Umbilical cord (tissue), 2 donors: ENCODE measurements at places on chromosomes 16 and 17. TPM values are rescaled to one million over a fixed set of nuclear protein-coding genes. Genes with fewer than 3 reads are reported as not detected.

Gene RNF222
- not detected for total RNA-seq

Gene DPEP2NB
- total RNA-seq, result not detected

DNA sequence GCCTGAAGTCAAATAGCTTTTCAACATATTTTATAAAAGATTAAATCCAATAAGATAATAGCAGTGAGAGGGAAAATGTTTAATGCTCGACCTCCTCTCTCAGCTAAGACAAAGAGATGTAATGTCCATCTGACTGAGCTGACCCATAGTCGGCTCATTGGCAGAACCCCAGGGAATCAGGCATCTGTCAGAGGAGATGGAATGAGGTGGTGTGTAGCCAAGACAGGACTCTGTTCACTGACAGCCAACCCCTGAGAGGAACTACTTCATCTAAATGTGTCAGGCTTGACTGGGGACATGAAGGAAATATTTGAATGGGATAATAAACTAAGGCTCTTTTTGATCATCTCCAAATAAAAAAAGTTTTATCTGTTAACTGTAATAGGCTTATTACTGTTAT, 188.0 kb downstream of the CDH11 start:
- DNase-seq, result peak; percentile 43

DNA sequence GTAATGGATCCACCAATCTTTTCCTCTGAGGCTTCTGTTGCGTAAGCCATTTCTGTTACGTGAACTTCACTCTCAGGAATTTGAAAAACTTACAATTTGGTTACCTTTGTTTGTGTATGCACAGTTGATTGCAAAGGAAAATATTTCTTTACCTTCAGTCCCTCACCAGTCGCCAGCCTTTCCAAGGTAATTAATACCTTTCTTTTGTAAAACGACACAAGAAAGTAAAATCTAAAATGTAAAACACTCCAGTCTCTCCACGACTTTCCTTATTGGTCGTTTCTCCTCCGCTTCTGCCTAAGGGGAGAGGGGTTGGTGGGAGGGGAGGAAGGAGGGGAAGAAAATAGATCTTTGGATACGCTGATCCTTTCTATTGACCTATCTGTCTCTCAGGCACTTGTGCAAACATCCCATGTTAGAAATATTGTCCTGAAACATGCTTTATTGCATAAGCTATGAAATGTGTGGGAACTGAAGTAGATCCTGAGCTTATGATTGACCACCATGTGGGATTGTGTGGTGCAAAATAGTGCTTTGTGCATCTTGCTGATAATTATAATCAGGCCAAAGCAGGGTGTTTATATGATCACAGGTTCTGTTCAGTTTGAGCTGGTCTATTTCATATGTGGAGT, 32.4 kb upstream of the EFCAB13 start:
- DNase-seq, result no peak

- DNase-seq, result no peak
These were observed 13.0 kb downstream of the SARM1 start for GRCh38 chr17:28384281-28385036.

DNA sequence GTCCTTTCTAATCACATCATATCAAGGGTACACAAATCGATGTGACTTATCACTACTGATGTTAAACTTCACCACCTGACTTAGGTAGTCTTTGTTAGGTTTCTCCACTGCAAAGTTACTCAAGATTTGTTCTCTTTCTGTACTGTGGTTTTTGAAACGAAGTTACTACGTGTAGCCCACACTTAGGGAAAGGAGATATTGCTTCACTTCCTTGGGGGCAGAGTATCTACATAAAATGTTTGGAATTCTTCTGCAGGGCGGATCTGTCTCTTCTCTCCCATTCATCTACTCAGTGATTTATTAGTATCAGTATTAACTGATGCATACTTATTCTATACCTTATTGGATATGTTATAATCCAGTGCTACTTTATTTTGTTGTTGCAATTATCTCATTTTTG, 403.6 kb upstream of the MON1B start:
- no peak for DNase-seq

GRCh38 chr17:75704963-75705875, 16.0 kb upstream of the ITGB4 start:
- no peak for DNase-seq
